Glutamatergic neuron (in vitro differentiated cells): ENCODE measurements at places on chromosomes 7 and 10.

GRCh38 chr7:99539213-99539811 lies 12.6 kb downstream of the FAM200A start:
- no peak for DNase-seq

- DNase-seq: no peak
These were observed 212.8 kb downstream of the MAD1L1 start for GRCh38 chr7:2019711-2020511.

GRCh38 chr7:111785076-111785475 lies 222.8 kb upstream of the IMMP2L start:
- DNase-seq: no peak

DNA sequence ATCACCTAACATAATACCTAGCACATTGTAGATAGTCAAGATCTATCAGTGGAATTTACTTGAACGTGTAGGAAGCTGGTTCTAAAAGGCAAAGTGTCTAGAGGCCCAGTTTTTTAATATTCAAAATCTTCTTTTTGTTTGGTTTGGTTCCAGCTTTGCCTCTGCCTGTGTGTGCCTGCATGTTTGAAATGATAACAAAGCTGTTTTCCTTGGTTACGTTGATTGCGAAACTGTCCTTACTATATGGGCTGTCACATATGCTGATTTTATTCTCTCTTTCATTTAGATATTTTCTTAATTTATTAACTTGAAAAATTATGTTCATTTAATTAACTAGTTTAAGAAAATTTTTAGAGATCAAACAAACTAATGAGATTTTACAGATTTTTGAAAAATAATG lies 237.3 kb downstream of the SEMA3A start:
- no peak for DNase-seq

DNA sequence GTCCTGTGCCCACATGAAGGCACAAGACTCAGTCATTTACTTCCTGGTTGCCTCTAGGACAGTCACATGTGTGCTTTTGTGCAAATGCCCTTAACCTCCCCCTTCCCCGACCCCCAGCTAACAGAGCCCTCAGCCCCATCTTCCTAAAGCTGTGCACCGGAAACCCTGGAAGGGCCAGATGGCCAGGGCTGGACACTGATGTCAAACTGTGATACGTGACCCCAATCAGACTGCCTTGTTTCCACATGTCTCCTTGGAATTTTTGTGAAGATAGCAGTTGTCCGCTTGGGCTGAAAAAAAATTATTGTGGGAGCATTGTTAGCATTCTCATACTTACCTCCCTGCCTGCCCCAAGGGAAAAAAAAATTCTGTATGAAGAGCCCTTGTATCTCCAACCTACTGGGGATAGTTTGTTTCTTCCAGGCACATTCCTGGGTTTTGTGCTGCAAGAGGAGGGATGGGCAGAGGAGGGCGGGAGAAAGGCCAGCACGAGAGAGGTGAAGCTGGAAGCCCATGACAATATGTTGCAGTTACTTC lies 17.0 kb upstream of the ADAM12 start:
- DNase-seq: no peak

DNA sequence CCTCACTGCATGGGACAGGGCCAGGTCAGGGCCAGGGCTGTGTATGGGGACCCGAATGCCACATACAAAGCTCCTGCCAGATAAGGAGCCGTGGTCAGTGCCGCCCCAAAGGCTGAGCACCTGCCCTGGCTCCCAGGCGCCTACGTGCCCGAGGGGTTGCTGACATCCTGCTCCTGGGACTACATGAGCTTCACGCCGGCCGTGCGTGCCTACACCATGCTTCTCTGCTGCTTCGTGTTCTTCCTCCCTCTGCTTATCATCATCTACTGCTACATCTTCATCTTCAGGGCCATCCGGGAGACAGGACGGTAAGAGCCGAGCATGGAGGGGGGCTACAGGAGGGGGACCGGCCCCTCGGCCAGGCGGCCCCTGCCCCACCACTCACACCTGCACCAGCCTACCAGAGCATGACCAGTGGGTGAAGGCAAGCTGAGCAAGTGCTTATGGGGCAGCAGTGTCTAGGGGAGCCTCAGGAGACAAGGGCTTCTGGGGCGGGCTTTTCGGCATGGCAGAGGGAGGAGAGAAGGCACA lies 4.9 kb downstream of the OPN4 start:
- no peak for DNase-seq

GRCh38 chr7:137755846-137756651 lies 90.7 kb downstream of the DGKI start:
- no peak for DNase-seq
